GM23338 (cell line): ENCODE measurements at places on chromosomes 1 and 21.

DNA sequence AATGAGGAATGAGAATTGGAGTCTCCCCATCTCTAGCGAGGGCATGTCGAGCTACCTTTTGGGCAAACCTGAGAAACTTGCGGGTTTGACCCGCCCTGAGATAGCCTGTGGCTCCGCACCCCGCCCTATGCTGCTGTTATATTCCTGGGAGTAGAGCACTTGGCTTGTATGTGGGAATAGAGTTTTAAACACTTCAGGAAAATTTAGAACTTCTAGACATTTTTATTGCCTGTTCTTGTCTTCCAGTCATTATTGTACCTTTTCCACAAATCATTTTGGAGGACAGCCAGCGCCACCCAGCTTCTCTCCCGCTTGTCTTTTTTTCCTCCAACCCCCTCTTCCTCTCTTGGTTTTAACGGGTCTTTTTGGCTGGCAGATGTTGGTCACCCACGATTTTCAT is 738 bp downstream of the GNPAT start:
- peak; percentile 25 for DNase-seq

GRCh38 chr1:150875197-150876118 is 941 bp downstream of the ARNT start:
- DNase-seq: peak; percentile 12

- DNase-seq: peak; percentile 17
These were observed 14.9 kb upstream of the RAB42 start for GRCh38 chr1:28577052-28577678.

DNA sequence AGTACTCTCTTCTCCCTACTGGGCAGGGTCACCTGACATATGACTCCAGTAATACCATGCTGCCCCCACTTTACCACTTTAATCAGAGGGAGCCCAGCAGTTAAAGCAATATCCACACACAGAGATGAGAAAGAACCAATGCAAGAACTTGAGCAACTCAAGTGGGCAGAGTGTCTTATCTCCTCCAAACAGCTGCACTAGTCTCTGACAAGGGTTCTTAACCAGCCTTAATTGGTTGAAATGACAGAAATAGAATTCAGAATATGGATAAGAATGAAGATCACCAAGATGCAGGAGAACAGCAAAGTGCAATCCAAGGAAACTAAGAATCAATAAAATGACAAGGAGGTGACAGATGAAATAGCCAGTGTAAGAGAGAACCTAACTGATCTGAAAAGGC is 91.0 kb downstream of the KCNT2 start:
- DNase-seq: no peak

- no peak for DNase-seq
These were observed 57.1 kb downstream of the SLC27A3 start for GRCh38 chr1:153832293-153832692.
